Endodermal cell (in vitro differentiated cells): ENCODE measurements at places on chromosomes 16 and 17.
A peak's percentile ranks its signal among the peaks of the same experiment; 100 is the strongest.

- DNase-seq, result peak; percentile 65
Measured at GRCh38 chr17:35432176-35433074, at the start of gene SLFN12. Gene SLFN12, minus strand, starts transcription at chr17:35432500. Its CDS starts 9,472 bp downstream, at chr17:35423028.

- DNase-seq, result peak; percentile 82
Measured at GRCh38 chr16:57802341-57803133, at the start of gene KIFC3. Gene KIFC3, minus strand, starts transcription at chr16:57802491. Its CDS starts 4,248 bp downstream, at chr16:57798243.

DNA sequence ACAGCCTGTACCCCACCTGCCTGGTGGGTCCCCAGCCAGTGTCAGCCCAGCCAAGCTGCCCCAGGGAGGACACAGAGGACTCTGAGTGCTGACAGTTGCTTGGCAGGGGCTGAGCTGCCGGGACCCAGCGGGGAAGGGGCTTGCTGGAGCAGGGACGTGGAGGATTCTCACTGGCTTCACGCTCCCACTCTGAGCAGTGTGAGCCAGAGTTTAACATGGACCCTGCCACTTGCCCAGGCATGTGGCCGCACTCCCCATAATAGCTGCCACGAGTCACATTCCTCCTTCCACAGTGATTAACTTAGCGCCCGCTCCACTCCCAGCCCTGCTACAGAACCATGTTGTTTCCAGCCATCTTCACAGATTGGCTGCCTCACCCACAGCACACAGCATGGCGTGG, 31.2 kb downstream of the SREBF1 start:
- DNase-seq, result no peak

GRCh38 chr17:72413077-72414031, 292.5 kb downstream of the SOX9 start:
- DNase-seq, result no peak

DNA sequence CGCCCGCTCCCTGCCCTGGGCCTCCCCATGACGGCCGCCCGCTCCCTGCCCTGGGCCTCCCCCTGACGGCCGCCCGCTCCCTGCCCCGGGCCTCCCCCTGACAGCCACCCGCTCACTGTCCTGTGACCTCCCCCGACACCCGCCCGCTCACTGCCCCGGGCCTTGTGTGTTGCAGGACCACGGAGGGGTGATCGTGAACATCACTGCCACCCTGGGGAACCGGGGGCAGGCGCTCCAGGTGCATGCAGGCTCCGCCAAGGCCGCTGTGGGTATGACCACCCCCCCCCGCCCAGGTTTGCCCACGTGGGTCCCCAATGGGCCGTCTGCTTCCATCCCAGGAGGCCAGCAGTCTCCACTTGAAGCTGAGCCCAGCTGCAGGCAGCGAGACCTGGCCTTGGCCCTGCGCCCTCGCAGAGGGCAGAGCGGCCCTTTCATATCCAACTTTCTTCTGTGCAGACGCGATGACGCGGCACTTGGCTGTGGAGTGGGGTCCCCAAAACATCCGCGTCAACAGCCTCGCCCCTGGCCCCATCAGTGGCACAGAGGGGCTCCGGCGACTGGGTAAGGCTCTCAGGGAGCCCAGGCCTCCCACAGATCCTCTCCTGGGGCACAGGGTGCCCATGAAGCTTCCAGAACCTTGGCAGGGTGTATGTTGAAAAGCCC, 9.0 kb downstream of the DECR2 start:
- DNase-seq, result no peak

DNA sequence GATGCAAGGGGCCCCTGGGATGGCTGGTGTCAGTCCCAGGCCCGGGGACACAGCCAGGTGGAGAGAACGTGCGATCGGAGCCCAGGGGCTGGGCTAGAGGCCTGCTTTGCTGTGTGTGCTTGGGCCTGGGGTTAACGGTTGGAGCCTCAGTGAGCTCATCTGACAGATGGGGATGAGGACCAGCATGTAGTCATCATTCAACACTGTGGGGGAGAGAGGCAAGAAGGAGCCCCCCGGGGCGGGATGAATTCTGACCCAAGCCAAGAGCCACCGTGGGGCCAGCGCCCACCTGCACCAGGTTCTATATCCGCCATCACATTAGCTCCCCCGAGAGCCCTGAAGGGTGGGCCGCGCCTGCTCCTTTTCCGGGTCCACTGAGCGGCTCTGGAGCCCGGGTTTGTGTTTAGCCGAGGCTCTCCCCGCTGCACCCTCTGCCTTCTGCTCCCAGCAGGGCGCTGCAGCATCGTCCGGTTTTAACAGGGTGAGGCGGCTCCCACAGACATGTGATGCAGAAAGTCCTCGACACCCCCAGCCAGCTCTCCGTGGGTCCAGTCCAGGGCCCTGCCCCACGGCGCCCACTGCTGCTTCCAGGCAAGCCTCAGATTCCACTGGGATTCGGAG, 365.7 kb downstream of the SEC14L1 start:
- DNase-seq, result peak; percentile 54

DNA sequence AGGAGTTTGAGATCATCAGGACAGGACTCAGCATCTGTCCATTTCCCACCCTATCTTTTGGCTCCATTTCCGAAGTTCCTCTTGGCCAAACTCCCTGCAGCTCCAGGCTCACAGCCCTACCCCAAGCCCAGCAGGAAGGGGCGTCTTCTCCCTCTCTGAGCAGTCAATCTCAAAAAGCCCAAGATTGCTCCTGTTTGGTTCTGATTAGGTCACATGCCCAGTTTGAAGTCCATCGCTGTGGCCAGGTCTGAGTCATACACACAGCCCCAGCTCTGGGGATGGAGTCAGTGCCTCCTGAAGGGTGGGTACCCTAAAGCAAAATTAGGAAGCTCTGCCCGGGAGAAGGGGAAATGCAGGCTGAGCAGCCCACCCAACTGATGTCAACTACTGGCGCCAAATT, 23.9 kb downstream of the SNX20 start:
- DNase-seq, result no peak
